ENCODE measurements at places on chromosomes 13 and 19.

GRCh38 chr13:73698859-73699258, 435.3 kb downstream of the KLF12 start:
- DNase-seq = no peak

DNA sequence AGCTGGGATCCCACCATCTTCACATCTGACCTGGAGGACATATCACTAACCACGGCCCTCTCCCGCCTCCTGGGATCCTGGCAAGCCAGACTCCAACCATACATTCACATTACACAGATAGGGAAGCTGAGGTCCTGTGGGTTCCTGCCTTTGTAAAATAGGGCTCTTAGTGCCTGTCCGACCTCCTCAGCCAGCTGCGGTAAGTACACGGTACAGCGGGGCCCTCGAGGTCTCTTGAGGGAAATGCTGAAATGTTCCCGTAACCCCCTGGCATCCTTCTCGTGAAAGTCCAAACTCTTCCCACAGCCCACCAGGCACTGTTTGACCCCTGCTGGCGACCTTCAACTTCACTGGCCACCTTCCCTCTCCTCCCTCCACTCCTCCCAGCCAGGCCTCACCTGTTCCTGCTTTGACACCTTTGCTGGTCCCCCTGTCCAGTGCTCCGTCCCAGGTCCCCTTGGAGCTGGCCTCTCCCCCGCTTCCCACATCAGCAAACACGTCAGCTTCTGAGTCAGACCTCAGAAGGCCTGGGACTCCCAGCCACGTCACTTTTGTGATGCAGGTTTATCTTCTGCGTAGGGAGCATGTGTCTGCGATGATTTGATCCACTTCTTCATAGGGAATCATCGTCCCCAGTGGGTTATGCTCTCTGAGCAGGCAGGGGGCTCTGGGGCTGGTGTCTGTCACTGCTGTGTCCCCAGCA, 8.8 kb upstream of the GNG7 start:
- DNase-seq = no peak

- no peak for DNase-seq
Measured at GRCh38 chr13:109773276-109773675, 13.1 kb downstream of the IRS2 start.

DNA sequence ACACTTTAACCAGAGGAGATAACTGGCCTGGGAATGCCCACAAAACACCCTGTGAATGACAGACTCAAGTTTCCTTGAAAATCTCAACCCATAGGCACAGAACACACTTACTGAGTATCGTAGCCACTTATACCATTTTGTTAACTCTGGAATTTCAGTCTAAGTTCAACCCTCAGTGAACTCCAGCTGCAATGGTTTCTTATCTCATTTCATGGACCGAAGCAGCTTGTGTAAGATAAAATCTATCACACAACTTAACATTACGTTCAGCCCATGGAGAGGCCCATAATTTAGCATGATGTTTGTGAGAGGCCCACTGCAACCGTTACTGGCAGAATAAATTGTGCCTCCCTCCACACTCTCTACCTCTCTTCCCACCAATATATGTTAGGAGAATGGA, 323.0 kb downstream of the DNAJC15 start:
- no peak for DNase-seq

DNA sequence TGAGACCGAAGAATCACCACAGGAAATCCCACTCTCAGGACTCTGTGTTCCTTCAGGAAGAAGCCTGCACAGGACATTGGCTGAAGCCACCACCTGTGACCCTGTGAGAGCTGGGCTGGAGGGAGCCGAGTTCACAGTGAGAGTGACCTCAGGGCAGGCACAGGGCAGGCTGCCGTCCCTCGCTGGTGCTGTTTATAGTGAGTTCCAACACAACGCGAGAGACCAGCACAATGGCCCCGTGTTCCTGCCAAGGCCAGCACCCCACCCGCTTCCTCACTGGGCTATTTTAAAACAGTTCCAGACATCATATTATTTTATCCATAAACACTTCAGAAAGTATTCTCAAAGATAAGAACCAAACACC, 18.4 kb upstream of the GAS6 start:
- no peak for DNase-seq

- DNase-seq = no peak
Measured at GRCh38 chr19:51742789-51743188, 8.9 kb downstream of the FPR1 start.

DNA sequence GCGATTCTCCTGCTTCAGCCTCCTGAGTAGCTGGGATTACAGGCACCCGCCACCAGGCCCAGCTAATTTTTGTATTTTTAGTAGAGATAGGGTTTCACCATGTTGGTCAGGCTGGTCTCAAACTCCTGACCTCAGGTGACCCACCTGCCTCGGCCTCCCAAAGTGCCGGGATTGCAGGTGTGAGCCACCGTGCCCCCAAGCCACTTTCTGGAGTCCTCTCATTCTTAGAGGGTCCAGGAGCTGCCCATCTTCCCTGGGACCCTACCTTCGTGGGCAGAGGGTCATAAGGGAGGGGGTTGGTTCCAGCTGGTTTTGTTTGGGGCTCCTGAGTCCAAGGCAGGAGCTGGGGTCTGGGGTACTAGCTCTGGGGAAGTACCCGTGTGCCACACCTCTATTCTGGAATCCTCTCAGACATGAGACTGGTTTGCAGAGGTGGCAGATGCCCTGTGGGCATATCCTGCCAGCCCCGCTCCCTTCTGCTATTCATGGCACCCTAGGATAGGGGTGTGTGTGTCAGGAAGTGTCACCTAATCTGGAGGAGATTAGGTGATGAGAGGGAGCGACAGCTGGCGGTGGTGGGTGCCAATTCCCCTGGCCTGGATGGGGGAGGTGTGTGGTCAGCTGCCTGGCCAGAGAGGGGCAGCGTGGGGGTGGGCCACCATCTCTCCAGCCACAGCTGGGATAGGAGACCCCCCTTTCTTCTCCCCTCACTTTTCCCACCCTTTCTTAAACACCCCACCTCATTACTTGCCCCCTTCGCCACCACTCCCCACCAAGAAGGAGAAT, 2.1 kb downstream of the PRMT1 start:
- no peak for DNase-seq

DNA sequence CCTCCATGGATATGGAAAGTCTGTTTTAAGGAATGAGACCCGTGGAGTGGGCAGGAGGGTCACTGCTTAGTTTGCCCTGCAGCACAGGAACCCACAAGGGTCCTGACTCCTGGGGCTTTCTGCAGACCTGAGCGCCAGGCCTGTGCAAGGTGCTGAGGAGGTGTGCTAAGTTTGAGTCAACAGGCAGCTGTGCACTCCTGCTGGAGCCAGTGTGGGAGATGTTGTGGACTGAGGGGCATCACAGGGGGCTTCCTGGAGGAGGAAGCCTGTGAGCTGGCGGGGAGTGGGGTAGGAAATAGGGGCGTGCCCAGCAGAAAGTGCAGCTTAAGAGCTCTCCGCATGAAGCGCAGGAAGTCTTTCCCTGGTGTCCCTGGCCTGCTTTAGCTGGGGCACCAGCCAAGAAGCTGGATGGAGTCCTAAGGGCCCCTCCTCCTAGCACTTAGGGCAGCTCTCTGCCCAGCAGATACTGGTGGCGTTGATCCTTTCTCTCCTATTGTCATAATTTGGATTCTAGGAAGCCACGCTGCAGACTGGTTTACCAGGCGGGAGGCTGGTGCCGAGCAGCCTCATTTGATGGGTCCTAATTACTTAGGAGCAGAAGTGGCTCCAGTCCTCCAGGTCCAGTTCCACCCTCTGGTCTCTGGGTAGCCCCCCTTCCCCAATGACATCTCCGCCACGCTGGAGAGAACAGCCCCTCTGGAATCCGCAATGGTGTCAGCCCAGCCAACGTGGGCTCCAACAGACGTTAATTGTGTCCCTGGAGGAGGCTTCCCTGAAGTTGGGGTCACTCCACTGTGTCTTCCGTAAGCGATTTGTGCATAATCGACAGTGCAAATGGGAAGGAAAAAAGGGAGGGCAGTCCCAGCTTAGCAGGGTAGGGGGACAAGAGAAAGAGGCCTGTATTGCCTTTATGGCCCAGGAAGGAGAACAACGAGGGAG, 309.2 kb downstream of the ZNF536 start:
- DNase-seq = no peak

- DNase-seq = no peak
Measured at GRCh38 chr13:33006638-33007037, 9.6 kb upstream of the KL start.

GRCh38 chr19:11355160-11356073, at the start of gene PLPPR2:
Gene PLPPR2 (plus strand): TSS chr19:11355432. CDS start chr19:11357674, 2,242 bp downstream.
- no peak for DNase-seq

DNA sequence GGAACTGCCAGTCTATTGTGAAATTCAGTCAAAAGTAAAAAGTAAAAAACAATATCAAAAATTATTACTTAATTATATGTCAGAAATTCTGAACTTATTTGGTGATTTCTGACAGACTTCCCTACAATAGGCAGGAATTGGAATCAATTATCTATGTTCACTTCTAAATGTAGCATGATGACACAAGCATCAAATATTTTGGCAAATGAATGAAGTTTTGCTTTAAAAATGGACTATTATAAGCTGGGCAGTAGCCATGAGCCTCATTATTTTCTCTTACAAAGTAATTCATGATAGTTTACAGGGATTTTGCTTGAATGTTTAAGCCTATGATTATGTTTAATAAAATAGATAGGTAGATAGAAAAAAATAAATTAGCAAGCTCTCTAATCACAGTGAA, 582.6 kb downstream of the SLITRK6 start:
- no peak for DNase-seq

GRCh38 chr13:20192158-20192835, 441 bp downstream of the GJB2 start:
- DNase-seq = no peak

- no peak for DNase-seq
Measured at GRCh38 chr19:18385359-18385674, 641 bp upstream of the GDF15 start.

DNA sequence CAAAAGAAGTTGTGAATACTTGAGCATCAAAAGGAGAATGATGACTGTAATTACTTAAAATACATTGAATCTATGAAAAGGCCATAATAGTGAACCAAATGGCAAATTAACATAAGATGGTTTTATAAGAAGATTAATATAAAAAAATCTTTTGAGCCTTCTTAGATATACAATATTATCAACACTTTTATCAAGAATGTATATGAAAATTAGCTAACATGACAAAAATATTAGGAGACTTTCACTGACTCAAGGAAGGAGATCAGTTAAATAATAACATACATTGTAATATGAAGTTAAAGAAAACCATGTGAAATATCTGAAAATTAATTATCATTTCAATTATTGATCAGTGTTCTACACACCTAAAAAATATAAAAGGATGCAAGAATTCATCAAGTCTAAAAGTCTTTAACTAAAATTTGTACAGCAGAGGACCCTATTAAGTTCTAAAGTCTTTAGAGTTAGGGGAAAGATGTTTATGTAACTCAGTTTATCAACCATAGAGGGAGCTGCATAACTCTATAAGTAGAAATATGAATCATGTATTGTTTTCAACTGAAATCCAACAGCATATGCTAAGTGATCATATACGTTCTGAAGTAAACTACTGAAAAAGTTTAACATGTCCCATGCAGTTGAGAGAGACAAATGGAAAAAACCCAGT, 756.1 kb upstream of the MIR17HG start:
- DNase-seq = no peak

GRCh38 chr13:74892096-74892495, 589.9 kb downstream of the TBC1D4 start:
- no peak for DNase-seq

DNA sequence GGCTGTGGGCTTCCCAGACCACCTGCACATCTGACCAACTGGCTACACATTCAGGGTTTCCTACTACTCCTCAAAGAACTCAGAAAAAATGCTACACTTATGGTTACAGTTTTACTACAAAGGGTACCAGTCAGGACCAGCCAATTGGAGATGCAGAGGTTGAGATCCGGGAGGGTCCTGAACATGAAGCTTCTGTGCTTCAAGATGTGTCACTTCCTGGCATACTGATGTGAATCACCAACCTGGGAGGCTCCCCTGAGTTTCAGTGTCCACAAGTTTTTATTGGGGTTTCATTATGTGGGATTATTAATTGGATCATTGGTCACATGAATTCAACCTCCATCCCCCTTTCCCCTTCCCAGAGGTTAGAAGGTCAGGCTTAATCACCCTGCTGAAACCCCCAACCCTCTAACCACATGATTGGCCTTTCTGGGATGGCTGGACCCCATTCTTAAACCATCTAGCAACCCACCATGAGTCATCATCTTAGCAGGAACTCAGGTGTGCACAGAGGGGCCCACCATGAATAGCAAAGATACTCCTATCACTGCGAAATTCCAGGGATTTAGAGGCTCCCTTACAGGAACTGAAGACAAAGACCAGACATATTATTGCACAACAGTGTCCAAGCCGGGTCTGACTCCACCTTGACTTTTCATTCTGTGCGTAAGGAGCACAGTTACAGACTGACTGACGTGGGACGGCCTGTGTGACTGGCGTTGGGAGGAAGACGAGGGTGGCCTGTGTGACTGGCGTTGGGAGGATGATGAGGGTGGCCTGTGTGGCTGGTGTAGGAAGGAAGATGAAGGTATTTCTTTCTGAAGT, 90.7 kb downstream of the ATP8A2 start:
- no peak for DNase-seq

GRCh38 chr13:78306519-78307206, 296.7 kb downstream of the POU4F1 start:
- DNase-seq = no peak

- no peak for DNase-seq
Measured at GRCh38 chr19:34067861-34068271, 104.4 kb upstream of the LSM14A start.

GRCh38 chr13:26370553-26370952, 116.6 kb downstream of the CDK8 start:
- no peak for DNase-seq

DNA sequence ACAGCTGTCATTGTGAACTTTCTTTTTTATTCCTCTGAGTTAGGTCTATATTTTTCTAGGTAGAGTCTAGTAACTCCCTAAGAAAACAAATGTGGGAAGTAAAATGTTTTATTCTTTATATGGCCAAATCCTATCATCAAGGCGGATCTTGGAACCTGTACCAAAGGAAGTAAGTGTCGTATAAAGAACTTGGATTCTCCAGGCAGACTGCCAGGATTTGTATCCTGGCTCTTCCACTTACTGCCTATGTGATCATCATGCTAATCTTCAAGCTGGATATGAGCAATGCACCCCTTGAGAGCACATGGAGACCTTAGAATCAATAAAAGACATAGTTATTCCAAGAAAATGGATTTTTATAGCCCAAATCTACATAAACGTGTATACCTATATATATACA, 286.5 kb downstream of the PCDH17 start:
- DNase-seq = no peak

DNA sequence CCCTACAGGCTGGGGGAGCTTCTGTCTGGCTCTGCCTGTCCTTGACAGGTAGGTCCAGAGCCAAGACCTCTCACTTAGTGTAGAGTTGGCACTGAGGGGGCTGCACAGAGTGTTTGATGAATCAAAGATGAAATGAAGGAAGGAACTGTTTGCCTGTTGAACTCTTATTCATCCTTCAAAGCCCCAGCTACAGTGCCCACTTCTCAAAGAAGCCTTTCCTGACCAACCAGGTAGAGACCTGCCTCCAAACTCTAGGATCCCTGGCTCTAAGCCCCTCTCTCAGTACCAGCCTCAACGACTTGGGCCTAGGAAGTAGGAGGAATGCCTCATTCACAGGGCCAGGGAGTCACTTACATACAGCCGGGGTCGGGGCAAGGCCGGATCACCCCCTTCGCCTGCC, 9.1 kb upstream of the TMEM161A start:
- no peak for DNase-seq

GRCh38 chr19:54451997-54452396, 3.0 kb downstream of the LENG8 start:
- DNase-seq = no peak

- DNase-seq = no peak
Measured at GRCh38 chr13:98429977-98430736, 146.8 kb downstream of the STK24 start.
